Stimulated activated CD4-positive, alpha-beta T cell treated with anti-CD3 and anti-CD28 coated beads, Interleukin-1b, Interleukin-23, amount 100 ng/mL, for 48 hours (primary cell): ENCODE measurements at places on chromosomes 1 and 21.

DNA sequence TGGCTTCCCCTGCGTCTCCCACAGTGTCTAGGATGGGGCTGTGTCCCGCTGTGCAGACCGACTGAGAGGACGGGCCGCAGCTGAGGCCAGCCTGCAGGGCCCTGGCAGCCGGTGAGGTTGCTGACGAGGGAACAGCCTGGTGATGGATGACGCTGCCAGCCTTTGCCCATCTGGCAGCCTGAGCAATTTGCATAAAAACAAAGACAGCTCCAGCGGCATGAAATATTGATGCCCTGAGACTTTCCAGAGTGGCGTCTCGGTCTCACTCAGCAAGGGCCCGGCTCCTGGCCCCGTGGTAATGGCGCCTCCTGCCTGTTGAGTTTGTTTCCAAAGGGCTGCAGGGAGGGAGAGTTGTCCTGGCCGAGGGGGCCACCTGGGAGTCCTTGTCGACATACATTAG is 19.1 kb upstream of the KCNA10 start:
- no peak for DNase-seq

DNA sequence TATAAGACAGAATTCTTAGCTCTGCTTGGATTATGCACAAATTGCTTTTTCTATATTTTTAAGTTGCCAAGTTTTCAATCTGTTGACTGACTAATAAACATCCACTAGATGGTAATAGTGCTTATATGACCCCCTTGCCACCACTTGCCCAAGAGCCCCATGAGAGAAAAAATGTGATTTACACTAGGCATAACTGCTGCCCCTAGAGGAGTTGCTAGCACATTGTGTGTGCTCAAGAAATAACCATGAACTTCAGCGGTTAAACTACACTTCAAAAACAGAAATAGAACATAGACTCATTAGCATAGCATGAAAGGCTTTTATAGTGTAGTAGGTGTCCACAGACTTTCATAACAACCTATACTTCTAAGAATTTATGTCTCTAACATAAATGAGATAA is 61.4 kb downstream of the BRINP3 start:
- no peak for DNase-seq

- DNase-seq = no peak
These were observed 21.1 kb downstream of the GLUL start for GRCh38 chr1:182370532-182370931.

- DNase-seq = no peak
These were observed 391.9 kb downstream of the SIPA1L2 start for GRCh38 chr1:232238009-232238408.

DNA sequence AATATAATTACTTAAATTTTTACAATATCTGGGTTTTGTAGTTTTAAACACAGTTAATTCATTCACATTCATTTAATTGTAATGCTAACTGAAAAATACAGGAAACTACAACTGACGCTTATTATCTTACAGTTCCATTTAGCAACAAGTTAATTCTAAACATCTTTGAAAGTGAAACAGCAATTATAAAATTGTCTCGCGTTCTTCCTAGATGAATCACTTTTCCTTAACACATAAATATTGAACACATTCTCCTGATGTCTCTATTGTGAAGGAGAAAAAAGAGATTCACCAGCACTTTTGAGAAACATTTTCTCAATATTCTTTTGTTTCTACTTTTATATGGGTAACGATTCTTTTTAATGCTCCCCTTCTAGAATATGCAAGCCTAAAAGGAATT is 6.4 kb downstream of the PTGFR start:
- no peak for DNase-seq

GRCh38 chr1:20974069-20974468 is 187.0 kb upstream of the HP1BP3 start:
- no peak for DNase-seq

- DNase-seq = no peak
These were observed 3.1 kb downstream of the KCNA10 start for GRCh38 chr1:110515891-110516290.

GRCh38 chr1:118206966-118207365 is 21.9 kb upstream of the SPAG17 start:
- DNase-seq = no peak

GRCh38 chr1:221693087-221693486 is 48.8 kb downstream of the DUSP10 start:
- no peak for DNase-seq

DNA sequence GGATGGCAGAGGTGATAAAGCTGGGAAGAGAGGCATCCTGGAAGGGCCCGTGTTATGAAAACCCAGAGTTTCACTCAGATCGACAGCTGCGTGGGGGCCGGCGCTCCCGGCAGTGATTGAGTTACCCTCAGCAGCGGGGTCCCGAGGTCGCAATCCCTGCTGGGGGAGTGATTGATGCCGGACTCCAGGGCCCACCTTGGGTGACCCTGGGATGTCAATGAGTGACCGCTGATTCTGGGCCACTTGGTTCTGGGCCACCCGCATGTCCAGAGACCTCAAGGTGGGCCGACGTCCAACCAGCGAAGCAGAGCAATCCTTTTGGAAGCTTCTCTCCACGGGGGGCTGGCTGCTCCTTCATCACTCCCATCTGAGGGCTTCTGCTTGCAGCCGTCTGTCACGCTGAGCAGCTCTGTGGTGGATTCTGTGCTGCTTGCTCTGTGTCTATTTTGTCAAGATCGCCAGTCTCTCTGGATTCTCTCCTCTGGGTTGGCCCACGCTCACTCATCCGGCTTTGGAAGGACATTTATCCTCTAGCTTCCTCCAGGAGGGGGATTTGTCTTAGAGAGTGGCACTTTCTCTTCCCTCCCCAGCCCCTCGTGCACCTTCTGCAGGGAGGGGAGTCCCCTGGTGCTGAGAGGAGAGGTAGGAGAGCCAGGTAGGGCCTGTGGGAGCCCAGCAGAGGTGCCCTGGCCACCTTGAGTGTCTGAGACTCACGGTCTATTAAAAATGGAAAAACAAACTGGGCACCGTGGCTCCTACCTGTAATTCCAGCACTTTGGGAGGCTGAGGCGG is 110.9 kb upstream of the C1orf174 start:
- no peak for DNase-seq

DNA sequence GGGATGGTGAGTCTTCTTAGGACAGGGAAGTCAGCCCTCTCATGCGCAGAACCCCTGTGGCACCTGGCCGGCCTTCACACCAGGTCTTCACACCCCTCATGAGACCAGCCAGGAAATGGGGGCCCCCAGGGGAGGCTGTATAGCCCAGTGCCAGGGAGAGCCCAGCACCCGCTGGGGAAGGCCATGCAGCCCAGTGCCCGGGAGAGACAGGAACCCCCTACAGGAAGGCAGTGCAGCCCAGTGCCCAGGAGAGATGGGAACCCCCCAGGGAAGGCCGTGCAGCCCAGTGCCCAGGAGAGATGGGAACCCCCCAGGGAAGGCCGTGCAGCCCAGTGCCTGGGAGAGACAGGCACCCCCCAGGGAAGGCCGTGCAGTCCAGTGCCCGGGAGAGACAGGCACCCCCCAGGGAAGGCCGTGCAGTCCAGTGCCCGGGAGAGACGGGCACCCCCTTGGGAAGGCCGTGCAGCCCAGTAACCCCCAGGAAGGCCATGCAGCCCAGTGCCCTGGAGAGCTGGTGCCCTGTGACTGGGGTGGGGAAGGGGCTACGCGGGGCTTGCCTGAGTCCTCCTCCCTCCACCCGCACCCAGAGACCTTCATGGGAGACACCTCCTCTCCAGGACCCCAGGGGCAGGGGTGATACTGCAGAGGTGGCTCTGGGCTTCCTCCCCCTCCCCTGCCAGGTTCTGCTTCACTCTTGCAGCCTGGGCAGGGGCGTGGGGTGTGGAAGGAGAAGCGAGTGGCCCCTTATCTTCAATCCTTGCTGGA is 110.5 kb upstream of the COL6A1 start:
- DNase-seq = no peak

GRCh38 chr21:37445228-37445627 is 78.7 kb downstream of the DYRK1A start:
- DNase-seq = no peak

- no peak for DNase-seq
These were observed 245.3 kb downstream of the CTH start for GRCh38 chr1:70656361-70656760.

GRCh38 chr1:97160818-97161217 is 439.2 kb downstream of the PTBP2 start:
- DNase-seq = no peak

DNA sequence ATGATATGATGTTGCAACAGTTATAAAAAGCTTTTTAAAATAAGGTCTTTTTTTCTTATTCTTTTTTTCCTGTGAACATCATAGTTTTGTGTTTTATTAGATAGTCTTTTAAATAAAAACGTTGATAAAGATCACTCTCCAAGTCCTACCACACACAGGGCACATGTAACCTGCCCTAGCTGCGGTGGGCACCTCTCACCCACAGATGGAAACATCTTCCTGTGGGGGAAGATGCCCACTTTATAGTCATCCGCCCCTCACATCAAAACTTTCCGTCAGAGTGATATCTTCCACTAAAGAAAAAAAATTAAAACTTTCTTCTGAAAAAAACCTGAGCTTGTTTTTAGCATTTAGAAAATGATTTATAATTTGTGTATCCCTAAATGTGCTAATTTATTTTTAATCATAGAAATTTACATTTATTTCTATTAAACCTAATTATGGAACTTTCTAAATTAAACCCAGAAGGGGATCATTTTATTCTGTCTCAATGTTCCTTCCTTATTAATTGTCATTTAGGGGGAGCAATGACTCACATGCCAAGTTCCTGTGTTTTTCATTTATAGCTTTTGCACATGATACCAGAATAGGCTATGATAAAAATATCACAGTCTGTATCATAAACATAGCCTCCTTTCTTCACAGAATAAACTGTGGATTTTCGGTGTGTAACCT is 24.7 kb downstream of the TNFRSF9 start:
- no peak for DNase-seq

DNA sequence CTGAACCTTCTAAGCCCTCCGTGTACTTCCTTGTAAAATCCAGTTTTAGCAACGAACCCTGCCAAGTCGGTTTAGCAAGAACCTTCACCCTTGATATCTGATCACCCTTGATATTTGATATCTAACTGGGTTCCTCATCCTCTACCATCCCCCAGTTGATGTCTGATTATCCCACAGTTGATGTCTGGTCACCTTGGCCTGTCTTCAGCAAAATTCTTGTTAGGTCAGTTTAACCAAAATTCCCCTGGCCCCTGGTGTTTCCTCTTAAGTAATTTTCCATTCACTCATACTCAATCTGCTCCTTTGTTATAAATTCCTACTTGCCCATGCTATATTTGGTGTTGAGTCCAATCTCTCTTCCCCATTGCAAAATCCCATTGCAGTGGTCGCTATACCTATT is 114.5 kb upstream of the ZNHIT6 start:
- DNase-seq = no peak

GRCh38 chr1:23628951-23629387 is 62.6 kb upstream of the RPL11 start:
- DNase-seq = no peak

DNA sequence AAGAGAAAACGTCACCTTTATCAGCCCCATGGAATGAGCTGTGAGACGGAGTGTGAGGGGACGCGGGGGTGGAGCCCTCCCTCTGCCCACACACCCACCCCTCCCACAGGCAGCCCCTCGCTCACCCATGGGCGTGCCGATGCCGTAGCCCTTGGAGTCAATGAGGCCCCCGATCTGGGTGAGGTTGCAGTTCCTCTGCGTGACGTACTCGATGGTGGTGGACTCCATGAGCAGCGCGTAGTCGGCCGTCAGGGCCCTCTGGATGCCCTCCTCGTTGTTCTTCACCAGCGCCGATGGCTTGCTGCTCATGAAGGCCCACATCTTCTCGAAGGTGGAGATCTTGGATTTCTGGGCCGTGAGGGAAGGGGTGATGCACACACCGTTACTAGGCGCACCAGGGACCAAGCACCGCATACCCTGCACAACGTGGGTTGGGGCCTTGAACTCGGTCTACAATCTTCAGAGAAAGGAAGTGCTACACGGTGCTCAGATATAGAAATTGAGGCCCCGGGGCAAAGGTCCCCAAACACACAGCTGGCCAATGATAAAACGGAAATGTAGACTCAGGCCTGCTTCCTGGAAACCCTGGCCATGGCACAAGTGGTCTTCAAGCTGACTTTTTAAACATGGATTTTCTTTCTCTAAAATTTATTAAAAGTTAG is 228.2 kb downstream of the GRIK3 start:
- DNase-seq = no peak

- no peak for DNase-seq
These were observed 11.8 kb upstream of the S100A10 start for GRCh38 chr1:152005360-152005912.

- no peak for DNase-seq
These were observed 103.8 kb upstream of the PDE4B start for GRCh38 chr1:65688848-65689247.

DNA sequence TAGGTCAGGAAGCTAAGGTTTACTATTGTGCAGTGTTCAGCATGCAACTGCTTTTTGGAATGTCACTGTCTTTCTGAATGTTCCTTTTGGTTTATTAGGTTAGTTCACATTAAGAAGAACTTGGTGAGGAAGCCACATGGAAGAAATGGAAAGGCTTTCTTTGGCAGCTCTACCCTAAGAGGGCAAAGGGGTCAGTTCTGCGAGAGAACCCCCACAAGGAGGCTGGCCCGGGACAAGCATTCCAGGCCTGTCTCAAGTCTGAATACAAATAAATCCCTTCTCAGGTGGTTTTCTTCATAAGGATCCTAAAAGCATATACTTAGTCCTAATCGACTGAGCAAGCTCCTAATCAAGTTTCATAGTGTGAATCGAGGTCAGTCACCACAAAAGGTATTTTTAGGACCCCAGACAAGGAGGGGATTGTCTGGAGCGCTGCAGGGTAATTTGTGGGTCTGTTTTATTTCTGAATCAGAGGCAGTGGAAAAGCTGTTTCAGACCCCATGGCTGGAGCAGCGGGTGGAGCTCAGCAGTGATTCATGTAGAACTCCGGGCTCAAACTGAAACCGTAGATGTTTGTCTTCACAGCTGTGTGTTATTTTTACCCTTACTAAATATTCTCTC is 63.3 kb downstream of the ERG start:
- no peak for DNase-seq

- DNase-seq = no peak
These were observed 851.2 kb upstream of the ADAMTS5 start for GRCh38 chr21:27817902-27818623.

- no peak for DNase-seq
These were observed 210.4 kb upstream of the CSF3R start for GRCh38 chr1:36693161-36693525.

GRCh38 chr1:206004826-206005225 is 1.6 kb upstream of the RAB7B start:
- no peak for DNase-seq

- DNase-seq = no peak
These were observed 3.9 kb upstream of the EFNA1 start for GRCh38 chr1:155123801-155124200.

DNA sequence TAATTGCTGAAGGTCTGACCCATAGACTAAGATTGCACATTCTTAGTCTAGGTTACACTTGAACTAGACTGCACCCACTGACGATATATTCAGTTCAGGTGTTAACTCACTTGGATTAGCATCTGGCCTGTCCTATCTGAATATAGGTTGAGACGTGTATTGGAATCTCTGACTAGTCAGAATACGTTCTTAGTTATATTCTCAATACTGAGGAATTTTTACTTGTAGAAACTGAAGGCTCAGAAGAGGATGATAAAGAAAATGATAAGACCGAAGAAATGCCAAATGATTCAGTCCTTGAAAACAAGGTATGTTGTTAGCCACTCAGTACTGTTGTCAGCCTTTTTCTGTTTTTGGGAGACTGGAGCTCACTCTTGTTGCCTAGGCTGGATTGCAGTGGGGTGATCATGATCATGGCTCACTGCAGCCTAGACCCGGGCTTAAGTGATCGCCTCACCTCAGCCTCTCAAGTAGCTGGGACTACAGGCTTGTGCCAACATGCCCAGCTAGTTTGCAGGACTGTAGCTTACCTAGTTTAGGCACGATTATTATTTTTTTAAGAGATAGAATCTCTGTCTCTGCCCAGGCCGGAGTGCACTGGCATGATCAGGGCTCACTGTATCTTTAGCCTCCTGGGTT is 10.8 kb downstream of the CCDC17 start:
- no peak for DNase-seq
